ENCODE measurements at places on chromosomes 16 and 17.

GRCh38 chr17:10226930-10227695 lies 28.7 kb upstream of the GAS7 start:
- peak; percentile 19 for DNase-seq

GRCh38 chr17:81487487-81488275 lies 24.9 kb downstream of the ACTG1 start:
- DNase-seq: no peak

GRCh38 chr17:3799181-3799945 lies 1.6 kb downstream of the ITGAE start:
- no peak for DNase-seq

GRCh38 chr17:34248511-34249024 lies 6.5 kb upstream of the CCL2 start:
- DNase-seq: no peak

DNA sequence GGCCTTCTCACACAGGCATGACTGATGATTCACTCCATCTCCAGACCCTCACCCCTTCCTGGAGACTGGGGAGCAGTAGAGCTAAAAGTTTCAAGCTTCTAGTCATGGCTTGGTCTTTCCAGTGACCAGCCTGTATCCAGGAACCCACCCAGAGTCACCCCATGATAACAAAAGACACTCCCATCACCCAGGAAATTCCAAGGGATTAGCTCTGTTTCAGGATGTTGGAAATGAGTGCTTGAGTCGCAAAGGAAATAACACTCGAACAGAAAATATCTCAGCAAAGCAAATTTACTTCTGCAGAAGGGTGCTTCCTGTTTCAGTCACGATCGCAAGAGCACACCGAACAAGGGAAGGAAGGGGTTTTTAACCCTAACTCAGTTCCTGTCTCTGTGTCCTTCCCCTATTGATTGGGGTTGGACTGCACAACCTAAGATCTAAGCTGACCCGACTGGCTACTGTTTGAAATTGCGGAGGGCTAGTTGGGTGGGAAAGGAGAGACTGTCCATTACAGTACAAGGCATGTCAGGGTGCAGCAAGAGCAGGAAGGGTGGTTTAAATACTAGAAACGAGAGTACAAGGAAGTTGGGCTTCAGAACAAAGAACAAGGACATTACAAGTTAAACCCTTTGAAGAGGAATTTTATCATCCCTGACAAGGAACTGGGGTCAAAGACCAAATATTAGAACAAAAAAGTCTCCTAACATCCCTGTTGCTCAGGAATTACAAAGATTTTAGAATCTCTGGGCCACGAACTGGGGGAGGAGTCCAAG lies 224.4 kb upstream of the CACNG5 start:
- DNase-seq: no peak

- peak; percentile 36 for DNase-seq
Observed at GRCh38 chr16:70250748-70251628, 752 bp downstream of the EXOSC6 start.

- DNase-seq: no peak
Observed at GRCh38 chr17:71378741-71379140, 742.1 kb upstream of the SOX9 start.

DNA sequence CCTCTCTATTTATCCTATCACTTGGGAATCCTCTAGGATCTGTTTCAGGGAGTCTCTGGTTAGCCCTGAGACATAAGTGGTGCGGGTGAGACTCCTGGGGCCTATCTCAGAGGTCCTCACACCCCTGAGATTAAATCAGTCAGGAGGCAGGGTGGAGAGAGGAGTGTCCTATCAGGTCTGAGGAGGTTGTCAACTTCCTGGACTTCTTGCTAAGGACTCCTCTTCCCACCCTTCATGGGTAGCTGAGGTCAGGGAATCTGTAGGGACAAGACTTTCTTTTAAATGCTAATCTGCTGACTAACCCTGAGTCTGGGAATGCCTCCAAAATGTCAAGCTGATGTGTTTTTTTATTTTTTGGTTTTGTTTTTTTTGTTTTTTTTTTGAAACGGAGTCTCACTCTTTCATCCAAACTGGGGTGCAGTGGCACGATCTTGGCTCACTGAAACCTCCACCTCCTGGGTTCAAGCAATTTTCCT lies 6.6 kb upstream of the ARMC5 start:
- no peak for DNase-seq

DNA sequence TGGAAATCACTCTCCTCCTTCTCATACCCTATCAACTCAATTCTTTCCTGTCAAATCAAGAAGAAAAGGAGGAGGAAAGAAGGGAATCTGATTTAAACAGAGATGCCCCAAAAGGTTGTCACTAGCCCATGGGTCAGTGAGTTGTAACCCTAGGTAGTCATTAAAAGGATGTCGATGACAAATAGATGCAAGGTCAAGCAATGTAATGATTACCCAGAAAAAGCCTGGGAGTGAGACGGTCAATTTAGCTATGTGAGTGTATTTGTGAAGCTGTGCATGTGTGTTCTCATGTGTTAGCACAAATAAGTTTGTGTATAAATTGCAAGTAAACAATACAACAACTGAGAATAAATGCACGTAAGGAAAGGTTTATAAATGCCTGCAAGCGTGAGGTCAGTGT lies 190.5 kb upstream of the PMFBP1 start:
- DNase-seq: no peak

DNA sequence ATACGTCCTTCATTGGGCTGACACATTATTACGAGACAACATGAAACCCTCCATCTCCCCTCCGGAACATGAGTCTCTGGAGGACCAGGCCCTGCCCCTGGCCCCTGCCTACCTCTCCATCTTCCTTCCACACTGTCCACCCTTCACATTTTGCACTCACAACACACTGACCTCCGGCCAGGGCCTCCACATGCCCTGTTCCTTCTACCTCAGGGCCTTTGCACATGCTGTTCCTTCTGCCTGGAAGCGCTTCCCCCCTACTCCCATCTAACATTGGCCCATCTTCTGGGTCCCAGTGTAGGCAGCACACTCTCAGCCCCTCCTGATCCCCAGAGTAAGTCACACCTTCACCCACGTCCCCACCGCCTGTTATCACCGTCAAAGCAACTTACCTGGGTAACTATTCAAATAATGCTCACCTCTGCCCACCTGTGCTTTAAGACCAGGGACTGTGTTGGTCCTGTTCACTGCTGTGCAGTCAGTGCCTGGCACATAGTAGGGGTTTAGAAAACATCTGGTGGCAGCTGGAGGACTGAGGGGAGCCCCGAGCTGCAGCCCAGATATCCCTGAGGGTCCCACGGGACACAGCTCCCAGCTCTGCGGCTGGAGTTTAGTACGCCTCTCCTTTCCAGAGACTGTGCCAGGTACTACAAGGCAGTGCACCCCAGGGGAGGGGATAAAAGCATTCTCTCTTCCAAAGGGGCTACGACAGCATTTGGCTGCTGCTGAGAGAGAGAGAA lies 27.2 kb downstream of the RPH3AL start:
- no peak for DNase-seq

GRCh38 chr16:12519986-12520385 lies 283.7 kb downstream of the CPPED1 start:
- no peak for DNase-seq

GRCh38 chr17:76755285-76755684 lies 17.4 kb downstream of the MFSD11 start:
- DNase-seq: no peak

DNA sequence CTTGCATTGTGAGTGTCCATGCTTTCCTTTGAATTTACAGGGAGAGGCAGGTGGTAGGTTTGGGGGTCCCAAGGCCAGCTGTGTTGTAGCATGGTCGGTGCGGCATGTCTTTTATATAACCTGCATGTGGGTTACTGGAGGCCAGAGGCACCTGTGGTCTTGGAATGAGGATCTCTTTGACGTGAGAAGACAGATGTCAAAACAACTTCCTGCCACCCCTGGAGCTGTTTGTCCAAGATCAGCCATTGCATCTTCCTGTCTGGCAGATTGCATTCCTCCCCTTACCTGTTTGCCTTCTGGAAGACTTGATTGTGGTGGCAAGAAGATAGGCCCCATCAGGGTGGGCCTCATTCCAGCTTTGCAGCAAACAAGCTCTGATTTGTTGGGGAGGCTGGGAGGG lies 175.1 kb downstream of the MSI2 start:
- no peak for DNase-seq

DNA sequence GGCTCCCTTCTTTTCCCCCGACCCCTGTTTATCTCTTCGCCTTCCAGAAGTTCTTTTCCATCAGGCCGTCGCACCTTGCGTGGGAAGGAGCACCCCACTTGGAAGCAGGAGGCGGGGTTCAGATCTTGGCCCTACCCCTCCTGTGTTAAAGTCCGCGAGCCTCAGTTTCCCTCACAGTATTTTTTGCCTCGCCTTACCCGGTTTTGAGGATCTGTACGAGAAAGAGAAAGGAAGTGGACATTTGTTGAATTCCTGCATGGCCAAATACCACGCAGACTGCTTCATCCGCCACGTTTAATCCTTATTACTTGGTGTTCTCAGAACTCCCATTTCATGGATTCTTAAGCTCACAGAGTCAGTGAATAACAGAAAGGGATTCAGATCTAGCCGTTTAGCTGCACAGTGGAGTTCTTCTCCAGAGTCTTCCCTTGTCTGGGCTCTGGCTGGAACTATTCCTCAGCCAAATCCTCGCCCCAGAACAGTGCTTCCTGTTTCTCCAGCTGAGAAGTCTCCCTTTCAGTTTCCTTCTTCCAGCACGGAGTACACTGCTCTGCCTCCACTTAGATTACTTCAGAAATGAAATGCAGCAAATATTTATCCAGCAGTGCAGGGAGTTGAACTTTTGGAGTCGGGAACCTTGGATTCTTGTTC lies 590 bp downstream of the TMEM219 start:
- no peak for DNase-seq

GRCh38 chr17:38636054-38636453 lies 30.3 kb upstream of the SRCIN1 start:
- DNase-seq: no peak

GRCh38 chr17:36948717-36949460 lies at the start of gene AATF:
TSS of gene AATF (plus strand) at chr17:36948954. CDS start at chr17:36949126, 172 bp downstream.
- peak; percentile 97 for DNase-seq

DNA sequence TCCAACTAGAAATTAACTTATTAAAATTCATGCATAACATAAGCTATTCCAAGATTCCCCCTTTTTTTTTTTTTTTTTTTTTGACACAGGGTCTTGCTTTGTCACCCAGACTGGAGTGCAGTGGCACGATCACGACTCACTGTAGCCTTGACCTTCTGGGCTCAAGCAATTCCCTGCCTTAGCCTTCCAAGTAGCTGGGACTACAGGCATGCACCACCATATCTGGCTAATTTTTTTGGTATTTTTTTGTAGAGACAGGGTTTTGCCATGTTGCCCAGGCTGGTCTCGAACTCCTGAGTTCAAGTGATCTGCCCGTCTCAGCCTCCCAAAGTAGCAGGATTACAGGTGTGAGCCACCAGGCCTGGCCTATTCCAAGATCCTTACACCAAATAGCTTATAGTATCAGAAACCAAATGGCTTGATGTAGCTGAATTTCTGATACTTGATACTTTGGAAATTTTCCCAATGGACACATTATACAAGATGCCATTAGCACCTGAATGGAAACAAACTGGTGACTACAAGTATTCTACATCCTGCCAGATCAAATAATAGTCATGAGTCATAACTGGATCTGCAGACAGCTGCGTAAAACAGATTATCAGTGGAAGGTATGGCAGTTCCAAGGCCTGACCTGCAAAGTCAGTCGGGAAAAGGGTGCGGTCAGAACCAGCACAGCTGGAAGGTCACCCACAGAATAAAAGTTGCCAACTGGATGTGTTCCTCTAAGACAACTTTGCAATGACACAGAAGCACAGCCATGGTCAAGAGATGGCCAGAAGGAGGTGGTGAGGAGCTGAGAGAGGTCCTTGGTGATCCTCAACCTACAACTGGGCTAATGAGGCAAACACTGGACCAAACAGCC lies 14.5 kb downstream of the TUBG1 start:
- DNase-seq: no peak

DNA sequence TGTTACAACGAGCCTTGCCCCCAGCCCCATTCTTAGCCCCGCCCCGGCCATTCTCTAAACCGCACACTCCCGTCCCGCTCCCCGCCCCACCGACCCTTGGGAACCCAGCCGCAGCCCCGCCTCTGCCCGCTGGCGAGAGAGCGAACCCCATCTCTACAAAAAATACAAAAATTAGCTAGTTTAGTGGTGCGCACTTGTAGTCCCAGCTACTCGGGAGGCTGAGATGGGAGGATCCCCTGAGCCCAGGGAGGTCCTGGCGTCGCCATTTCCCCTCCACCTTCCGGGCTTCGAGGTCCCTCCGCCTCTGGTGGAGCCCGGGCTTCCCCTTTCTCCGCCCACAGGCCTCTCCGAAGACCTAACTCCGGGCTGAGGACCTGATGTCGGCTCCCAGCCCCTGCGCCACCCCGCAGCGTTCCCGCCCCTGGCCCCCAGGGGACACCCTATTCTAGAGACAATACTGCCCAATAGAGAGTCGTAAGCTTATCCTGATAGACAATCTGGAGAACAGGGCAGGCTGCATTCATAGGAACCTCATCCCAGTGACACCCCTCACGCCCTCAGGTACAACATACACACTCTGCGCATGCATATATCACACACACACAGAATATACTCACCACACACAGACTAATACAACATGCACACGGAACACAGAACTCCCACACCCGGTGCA lies 480 bp upstream of the PROCA1 start:
- DNase-seq: no peak

GRCh38 chr17:2564877-2565276 lies 28.6 kb upstream of the PAFAH1B1 start:
- DNase-seq: no peak

DNA sequence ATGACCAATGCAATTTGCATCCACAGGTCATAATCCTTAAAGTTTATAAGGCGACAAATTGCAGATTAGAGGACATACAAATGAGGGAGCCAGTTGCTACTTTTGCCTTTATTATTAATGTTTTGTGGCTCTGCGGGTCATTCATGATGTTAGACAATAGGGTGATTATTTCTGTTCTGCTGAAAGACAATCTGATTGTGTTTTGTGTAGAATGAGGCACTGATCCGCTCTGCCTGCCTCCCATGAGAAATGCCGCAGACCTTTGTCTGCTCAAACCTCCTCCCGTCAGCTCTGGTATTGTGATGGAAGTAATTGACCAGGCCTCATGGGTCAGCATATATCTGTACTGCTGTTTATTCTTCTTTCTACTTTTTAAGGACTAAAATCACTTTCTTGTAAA lies 224.9 kb downstream of the PRKCA start:
- DNase-seq: no peak

DNA sequence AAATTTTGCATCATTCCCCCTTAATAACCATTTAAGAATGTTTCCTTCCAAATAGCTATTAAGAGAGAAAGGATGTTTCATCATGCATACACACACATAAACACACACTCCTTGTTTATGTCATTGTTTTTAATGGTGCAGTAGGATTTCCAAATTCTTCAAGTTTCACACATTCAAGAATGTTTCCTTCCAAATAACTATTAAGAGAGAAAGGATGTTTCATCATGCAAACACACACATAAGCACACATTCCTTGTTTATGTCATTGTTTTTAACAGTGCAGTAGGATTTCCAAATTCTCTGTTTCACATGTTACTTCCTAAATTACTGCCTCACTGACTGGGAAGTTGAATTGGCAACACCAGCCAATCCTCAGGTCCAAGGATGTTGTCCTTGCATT lies 7.8 kb downstream of the TOX3 start:
- DNase-seq: no peak
